ENCODE measurements at places on chromosomes 12 and 14.
A peak's percentile ranks its signal among the peaks of the same experiment; 100 is the strongest.

- no peak for DNase-seq
These were observed 1731.5 kb upstream of the FLRT2 start for GRCh38 chr14:83798421-83798820.

DNA sequence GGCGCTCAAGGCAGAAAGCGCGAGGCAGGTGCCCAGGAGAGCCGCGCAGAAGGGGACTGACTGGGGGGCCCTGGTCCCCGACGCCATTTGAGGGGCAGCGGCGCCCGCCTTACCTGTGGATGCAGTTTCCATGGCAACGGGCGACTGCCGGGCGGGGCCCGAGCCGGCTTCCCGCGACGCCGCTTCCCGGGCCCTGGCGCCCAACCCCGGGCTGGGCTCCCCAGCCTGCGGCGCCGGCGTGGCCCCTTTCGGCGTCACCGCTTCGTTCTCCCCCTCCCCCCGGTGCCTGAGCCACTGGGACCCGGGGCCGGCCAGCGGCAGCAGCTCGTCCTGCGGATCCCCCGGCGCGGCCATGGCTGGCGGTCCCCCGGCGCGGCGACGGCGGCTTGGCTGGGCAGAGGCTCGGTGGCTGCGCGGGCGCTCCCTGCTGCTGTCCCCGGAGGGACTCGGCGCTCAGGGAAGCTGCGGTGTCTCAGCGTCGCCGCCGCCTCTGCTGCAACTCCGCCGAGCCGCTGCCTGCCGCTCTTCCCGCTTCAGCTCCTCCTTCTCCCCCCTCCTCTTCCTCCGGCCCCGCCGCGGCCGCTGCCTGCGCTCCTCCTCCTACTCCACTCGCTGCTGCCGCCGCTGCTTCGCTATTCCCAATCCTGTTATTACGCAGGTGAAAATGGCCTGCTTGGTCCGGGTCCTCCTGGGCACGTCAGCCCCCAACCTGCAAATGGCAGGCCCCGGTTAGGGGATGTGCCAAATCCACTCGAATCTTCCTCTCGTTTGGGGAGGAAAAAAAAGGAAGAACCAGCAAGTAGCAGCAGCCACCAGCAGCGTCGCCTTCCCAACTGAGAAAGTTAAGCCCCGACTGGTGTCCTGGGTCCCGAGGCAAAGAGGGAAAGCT lies at the start of gene RTN1:
TSS of gene RTN1 (minus strand) at position 500 of the 889 bp plus-strand sequence. CDS start at position 354, 146 bp downstream.
- peak; percentile 66 for DNase-seq

DNA sequence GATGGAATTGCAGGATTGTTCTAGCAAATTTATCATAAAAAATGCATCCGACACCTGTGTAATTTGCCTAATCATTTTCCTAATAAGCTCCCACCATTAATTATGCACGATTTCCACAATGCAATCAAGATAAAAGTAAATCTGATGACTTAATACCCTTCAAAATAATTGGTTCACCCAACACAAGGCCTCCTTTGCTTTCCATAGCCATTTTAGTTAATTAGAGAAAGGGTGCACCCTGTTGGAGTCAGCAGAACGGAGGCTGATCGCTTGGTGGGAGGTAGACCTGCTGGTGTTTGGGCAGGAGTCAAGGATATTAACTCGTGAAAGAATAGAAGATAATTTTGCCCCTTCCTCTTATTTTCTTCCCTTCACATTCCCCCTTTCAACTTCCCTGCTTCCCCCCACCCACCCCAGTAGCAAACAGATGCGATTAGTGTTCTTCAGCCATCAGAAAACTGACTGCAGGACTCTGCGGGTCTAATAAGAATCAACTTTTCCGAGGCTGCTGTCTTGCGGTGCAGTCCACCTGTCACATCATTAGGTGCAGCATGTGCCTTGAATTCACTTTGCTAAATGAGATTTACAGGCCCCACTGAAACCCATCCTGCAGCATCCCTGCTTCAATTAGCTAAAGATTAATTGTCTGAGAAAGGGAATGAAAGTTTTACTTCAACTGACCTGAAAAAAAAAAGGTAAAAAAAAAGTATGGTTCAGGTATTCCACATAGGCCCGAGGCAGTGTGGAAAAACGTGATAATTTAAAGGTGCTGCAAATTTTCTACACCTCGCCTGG lies 553.7 kb upstream of the LMO3 start:
- no peak for DNase-seq

DNA sequence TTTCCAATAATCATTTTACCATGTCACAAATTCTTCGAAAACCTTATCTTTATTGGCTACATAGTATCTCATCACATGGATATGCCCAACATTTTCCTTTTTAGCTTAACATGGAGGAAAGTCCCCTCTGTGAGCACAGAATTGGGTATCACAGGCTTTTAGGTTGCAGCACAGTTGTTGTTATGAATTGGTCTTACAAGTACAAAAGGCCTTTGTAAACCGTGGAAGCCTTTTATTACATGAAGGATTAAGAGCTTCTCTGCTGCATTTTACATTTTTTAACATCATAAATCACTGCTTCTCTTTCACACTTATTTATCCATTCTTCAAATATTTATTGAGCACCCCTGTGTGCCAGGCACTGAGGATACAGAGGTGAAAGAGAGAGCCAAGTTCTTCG lies 26.2 kb downstream of the UBE3B start:
- DNase-seq: no peak

GRCh38 chr12:18340186-18340585 lies 78.9 kb downstream of the PIK3C2G start:
- DNase-seq: no peak

GRCh38 chr14:99728231-99728920 lies 44.3 kb downstream of the CYP46A1 start:
- no peak for DNase-seq

- DNase-seq: peak; percentile 68
These were observed at the start of gene GPRC5A for GRCh38 chr12:12891080-12891880. Gene GPRC5A (plus strand): TSS chr12:12891562. CDS start chr12:12908250, 16,688 bp downstream.

DNA sequence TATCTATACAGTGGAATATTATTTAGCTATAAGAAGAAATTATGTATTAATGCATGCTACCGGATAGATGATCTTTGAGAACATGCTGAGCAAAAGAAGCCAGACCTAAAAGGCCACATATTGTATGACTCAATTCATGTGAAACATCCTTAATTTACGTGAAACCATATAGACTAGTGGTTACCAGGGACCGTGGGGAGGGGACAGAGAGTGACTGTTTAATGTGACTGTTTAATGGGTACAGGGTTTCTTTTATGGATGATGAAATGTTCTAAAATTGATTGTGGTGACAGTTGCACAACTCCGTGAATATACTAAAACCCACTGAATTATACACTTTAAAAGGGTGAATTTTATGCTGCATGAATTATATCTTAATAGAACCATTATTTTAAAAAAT lies 8.5 kb upstream of the BCL7A start:
- no peak for DNase-seq

DNA sequence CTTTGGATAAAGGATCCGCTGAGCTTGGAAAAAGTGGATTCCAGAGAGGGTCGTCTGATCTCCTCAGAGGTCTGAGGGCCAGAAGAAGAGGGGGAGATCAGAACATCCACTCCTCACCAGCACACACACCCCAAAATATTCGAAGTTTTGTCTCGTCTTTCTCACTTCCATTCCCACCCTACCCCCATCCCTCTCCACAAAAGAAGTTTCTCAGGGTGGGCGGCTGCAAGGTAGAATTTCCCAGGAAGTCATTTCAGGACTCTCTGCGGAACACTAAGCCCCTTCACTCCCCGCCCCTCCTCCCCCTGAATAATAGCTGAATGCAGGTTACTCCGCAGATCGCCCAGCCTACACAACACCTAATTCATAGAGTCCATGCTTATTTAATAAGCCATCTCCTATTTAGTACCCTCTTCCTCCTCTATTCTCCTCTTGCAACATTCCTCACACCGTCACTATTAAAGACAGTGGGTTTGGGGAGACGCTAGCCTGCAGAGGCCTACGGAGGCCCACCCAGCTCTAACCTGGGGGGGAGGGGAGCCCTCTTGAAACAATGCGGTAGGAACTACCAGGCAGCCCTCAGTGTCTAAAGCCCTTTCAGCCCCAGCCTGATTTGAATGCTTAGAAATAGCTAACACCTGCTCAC lies 649 bp upstream of the SALL2 start:
- no peak for DNase-seq

- DNase-seq: no peak
These were observed 460.3 kb downstream of the EGLN3 start for GRCh38 chr14:33490555-33490954.

DNA sequence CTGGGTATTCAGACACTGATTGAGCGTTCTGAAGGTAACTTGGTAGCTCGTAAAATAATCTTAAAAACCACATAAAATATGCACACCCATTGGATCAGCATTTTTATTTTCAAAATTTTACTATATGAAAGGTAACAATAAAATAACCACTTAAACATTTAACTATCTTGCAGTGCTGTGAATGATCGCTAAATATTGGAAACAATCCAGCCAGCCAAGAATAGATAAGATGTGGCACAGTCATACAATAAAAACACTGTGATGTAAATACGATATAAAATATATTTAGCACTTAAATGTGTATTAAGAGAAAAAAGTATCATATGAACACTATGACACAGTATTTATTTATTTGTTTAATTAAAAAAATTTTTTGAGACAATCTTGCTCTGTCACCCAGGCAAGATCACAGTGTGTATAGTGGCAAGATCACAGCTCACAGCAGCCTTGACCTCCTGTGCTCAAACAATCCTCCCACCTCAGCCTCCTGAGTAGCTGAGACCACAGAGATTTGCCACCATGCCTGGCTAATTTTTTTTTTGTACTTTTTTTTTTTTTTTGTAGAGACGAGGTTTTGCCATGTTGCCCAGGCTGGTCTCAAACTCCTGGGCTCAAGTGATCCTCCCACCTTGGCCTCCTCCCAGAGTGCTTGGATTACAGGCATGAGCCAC lies 39.4 kb downstream of the SDR9C7 start:
- no peak for DNase-seq

GRCh38 chr14:91858536-91859275 lies 8.6 kb downstream of the TC2N start:
- no peak for DNase-seq

- DNase-seq: no peak
These were observed 79.4 kb upstream of the GZMB start for GRCh38 chr14:24713404-24713803.

DNA sequence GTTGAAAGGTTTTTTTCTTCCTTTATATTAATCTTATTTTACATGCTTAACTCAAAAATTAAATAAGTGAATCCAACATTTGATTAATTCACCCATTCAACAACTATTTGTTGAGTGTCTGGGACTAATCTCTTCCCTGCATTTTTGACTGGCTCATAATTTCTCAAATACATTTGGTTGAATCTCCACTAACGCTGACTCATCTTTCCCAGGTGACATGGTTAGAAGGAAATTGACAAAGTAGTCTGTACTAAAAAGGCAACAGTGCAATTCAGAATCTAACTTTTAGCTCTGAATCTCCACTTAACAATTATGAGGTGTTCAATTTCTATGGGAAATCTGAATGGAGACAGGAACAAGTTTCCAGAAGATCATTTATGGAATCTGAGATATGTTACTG lies 88.9 kb downstream of the LIN7A start:
- no peak for DNase-seq

DNA sequence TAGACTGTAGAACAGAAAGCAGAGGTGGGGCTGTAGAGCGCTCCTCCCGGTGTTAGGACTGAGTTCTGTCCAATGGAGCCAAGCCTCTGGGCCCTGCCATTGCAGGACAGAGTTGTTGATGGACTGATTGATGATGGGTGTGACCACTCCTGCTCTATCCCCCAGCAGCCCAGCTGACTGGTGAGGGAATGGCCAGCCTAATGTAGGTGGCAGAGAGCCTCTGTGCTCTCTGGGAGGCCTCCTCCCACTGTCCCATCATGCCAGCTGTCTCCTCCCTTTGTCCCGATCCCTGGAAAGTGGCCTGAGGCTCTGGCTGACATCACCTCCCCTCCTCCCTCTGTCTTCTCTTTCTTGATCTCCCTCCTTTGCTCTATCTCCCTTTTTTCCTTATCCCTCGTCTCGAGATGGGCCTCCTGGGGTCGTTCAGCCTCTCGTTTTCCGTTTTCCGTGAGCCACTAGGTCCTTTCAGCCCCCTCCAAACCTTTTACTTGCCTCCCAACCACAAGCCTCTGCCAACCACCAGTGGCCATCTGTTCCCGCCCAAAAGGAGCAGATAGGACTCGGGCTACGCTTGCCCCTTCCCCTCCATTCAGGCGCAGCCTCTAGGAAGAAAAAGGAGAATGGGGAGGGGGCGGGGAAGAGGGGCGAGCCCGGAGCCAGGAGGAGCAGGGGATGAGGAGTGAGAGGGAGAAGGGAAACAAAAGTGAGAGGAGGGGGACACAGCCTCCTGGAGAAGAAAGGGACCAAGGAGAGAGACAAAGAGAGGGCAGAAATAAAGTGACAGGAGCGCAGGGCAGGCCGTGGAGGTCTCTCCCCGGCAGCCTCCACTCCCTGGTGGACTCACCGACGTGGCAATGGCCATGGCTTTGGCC lies 572 bp downstream of the EFS start:
- no peak for DNase-seq

DNA sequence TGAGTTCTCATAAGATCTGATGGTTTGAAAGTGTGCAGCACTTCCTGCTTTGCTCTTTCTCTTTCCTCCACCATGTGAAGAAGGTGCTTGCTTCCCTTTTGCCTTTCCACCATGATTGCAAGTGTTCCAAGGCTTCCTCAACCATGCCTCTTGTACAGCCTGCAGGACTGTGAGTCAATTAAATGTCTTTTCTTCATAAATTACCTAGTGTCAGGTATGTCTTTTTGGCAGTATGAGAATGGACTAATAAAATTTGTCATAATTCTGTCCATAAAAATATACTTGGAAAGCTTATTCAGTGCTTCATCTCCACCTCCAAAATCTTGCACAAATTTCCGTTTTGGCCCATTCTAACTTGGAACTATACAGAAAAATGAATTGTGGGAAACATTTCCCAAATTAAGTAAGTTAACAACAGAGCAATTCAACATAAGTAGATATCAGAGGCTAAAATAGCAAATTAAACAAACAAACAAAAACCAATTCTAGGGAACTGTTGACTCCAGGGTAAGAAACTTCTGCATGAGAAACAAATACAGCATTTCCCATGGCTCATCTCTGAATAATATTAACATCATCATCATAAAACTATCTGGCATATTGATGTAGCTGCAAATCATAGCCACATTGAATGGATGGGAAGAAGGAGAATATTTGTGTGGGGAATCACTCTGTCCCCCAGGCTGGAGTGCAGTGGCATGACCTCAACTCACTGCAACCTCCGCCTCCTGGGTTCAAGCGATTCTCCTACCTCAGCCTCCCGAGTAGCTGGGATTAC lies 459.5 kb upstream of the FAR2 start:
- no peak for DNase-seq

DNA sequence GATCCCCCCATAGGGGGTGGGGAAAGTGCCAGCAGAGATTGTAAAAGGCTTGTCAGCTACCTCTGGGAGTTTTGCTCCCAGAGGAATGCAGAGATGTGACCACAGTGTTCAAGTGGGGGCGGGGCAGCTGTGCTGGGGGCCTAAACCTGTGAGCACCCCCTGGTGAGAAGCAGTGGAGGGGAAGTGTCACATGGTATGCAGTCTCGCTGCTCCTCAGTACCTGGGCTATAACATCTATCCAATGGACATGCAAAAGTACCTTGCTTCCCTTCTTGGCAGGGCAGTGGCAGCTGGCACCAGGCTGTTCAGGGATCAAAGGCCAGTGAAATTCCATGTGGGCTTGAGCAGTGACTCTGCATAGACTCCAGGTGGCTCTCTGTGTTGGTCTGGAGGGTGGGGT lies 20.3 kb downstream of the OR4K2 start:
- DNase-seq: no peak
